ENCODE measurements at places on chromosomes 4 and X. TPM values are rescaled to one million over a fixed set of nuclear protein-coding genes. Genes with fewer than 3 reads are reported as not detected.

GRCh38 chr4:48565362-48566033 lies 75.4 kb downstream of the ZAR1 start:
- no peak for DNase-seq
- no peaks in the 10 kb centered on the region for H3K27me3 ChIP-seq
- H3K4me3 ChIP-seq = no peak overlapping the region
- H3K4me1 ChIP-seq = no peaks in the 10 kb centered on the region

DNA sequence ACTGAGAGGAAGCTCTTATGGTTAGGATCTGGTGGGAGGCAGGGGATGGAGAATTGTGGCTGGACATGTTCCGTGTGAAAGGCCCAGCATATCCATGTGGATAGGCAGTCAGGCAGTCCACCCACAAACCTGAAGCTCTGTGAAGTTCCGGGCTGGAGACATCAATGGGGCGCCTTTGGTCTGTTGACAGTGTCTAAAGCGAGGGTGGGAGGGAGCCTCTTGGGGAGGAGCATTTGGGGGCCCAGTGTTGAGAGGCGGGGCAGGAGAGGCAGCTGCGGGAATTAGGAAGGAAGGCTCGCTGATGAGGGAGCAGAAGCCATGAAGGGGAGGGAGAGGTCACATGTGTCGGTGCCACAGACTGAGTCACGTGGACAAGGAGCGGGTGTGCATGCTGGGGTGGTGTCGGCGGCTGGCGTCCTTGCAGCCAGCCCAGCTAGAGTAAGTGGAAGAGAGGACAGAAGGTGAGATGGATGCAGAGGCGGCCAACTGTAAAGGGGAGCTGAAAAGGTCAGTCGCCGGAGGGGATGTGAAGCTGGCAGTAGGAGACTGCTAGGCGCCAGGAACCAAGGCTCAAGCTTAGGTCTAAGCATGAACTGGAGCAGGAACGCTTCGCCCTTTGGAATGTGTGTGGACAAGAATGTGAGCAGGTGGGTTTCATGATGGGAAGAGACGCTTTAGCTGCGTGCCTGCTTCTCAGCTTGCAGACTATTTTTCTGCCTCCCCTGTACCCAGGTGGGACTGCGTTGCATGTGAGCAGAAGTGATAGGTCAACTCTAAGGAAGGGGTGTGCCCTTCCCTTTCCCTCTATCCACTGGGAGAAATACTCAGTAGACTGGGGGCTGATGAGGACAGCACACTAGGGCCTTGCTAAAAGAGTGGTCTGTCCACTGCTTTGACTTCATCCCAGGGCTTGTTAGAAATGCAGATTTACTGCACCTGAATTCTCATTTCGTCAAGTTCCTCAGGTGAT lies 44.0 kb upstream of the TLR2 start:
- H3K27me3 ChIP-seq = no peaks in the 10 kb centered on the region
- H3K4me1 ChIP-seq = no peaks in the 10 kb centered on the region
- no peak for DNase-seq

DNA sequence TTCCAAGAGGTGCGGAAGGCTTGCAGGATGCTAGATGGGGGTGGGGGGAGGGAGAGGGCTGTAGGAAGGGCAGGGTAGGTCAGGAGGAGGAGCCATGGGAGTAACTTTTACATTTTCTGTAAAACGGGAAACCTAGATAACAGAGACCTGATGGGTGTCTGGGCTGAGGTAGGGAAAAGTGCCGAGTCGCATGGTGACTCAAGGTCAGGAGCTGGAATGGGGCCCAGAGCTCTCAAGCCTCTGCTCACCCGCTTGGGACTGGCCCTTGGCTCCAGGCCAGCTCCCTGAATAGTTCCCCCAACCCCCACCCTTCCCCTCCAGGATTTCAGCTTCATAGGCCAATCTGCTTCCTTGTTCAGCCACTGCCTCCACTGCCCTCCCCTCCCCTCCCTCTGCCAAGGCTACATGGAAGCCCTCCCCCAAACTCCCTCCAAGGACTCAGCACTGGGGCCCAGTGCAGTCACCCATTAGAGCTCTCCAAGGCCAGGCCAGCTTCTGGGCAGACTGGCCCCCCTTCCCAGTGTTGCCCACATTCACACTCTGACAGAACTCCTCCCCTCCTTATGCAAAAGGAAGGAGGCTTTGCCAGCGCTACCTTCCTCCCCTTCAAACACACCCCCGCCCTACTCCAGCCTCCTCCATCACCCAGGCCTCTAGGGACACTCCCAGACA lies 43.6 kb downstream of the TSC22D3 start:
- H3K27ac ChIP-seq = peak overlapping the region; percentile 31
- no peaks in the 10 kb centered on the region for H3K36me3 ChIP-seq
- peak; percentile 87 for DNase-seq
- no peak overlapping the region for H3K4me3 ChIP-seq
- H3K4me1 ChIP-seq = peaks cover 50% of the 10 kb centered on the region
- H3K27me3 ChIP-seq = no peaks in the 10 kb centered on the region

EGF gene
- total RNA-seq = 12.2 TPM

- no peaks in the 10 kb centered on the region for H3K36me3 ChIP-seq
- H3K4me1 ChIP-seq = peaks cover 4% of the 10 kb centered on the region
- DNase-seq = no peak
- H3K4me3 ChIP-seq = no peak overlapping the region
These were observed 4.8 kb downstream of the ARX start for GRCh38 chrX:25010784-25011588.

- peaks cover 2% of the 10 kb centered on the region for H3K4me1 ChIP-seq
- no peaks in the 10 kb centered on the region for H3K36me3 ChIP-seq
- H3K4me3 ChIP-seq = no peak overlapping the region
- H3K27ac ChIP-seq = peak overlapping the region; percentile 43
- no peak for DNase-seq
These were observed 54.1 kb downstream of the APBB2 start for GRCh38 chr4:41160012-41160789.

DNA sequence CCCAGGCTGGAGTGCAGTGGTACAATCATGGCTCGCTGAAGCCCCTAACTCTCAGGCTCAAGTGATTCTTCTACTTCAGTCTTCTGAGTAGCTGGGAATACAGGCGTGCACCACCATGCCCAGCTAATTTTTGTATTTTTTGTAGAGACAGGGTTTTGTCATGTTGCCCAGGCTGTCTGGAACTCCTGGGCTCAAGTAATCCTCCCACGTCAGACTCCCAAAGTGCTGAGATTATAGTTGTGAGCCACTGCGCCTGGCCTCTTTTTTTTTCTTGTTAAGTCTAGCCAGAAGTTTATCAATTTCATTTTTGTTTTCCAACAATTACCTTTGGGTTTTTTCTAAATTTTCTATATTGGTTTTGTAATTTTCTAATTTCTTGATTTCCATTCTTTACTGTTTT lies 100.6 kb downstream of the GC start:
- H3K27ac ChIP-seq = no peak overlapping the region
- H3K4me3 ChIP-seq = no peak overlapping the region
- no peak for DNase-seq

DNA sequence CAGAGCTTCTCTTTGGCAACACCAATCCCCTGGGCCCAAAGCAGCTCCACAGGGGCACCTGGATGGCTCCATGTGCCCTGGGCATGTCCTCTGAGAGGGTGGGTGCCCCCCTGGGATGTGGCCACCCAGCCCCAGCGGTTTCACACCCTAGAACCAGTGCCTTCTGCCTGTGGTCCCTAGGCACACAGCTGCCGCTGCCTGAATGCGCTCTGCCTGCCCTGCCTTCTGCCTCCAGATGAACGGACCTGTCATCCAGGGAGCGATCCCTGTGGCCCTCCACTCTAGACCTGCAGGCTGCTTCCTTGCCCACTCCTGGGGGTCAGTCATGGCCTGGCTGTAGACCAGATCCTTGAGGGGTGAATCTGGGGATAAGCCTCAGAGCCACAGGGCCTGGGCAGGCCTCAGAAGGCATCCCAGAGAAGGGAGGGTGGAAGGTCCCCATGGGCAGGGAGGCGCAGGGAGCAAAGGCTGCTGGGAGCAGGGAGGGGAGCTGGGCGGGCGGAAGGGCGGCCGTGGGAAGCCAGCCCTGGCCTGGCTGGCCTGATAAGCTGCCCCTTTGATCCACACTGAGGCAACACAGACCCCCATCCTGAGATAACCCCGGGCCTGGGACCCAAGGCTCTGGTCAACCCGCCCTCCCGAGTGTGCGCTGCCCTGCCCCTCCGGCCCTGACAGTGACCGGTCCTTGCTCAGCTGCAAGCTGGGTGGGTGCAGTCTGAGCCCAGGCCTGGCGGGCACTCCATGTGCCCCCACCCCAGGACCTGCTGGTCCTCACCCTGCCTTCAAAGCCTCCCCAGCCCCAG lies 8.1 kb upstream of the FGFR3 start:
- no peak overlapping the region for H3K4me3 ChIP-seq
- H3K36me3 ChIP-seq = no peaks in the 10 kb centered on the region
- H3K4me1 ChIP-seq = peaks cover 14% of the 10 kb centered on the region
- H3K27me3 ChIP-seq = no peaks in the 10 kb centered on the region

MID2 gene
- 2.5 TPM for total RNA-seq

- peak; percentile 44 for DNase-seq
- H3K36me3 ChIP-seq = no peaks in the 10 kb centered on the region
- no peak overlapping the region for H3K27ac ChIP-seq
These were observed 2.8 kb upstream of the CPLX1 start for GRCh38 chr4:828641-829271.

TCP11X2 gene
- not detected for total RNA-seq

CLCN4 gene
- total RNA-seq = 29.2 TPM

DNA sequence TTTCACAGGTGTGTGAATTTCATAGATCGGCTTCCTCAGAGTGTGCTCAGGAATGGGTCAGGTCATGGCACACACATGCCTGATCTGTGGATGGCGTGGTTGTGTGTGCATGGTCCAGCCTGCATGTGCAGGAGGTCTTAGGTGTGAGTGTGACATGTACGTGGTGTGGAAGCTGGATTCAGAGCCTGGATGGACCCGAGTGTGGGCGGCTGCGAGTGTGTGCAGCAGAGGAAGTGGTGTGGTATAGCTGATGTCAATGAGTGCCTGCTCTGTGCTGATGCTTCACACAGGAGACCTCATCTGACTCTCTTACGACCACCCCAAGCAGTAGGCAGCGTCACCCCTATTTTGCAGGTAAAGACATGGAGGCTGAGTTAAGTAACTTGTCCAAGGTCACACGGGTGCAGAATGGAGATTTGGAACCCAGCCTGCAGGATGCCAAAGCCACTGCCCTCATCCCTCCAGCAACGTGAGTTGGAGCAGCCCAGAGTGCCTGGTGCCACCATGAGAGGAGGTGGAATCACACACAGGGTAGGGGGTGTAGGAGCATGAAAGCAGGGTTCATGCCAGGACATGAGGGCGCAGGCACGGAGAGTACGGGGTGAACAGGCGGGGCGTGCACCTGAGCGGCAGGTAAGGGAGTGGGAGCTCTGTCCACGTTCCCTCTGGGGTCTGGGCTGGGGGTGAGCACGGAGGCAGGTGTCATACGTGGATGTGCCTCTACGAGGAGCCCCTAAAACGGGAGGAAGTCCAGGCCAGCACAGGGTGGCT lies 24.2 kb upstream of the C4orf50 start:
- H3K36me3 ChIP-seq = no peaks in the 10 kb centered on the region
- no peaks in the 10 kb centered on the region for H3K4me1 ChIP-seq
- no peak overlapping the region for H3K4me3 ChIP-seq
- no peak for DNase-seq

- no peak for DNase-seq
- H3K27me3 ChIP-seq = no peaks in the 10 kb centered on the region
- no peak overlapping the region for H3K27ac ChIP-seq
- no peak overlapping the region for H3K4me3 ChIP-seq
- H3K36me3 ChIP-seq = no peaks in the 10 kb centered on the region
These were observed 8.0 kb upstream of the TENM3 start for GRCh38 chr4:182235021-182235795.

- no peaks in the 10 kb centered on the region for H3K27me3 ChIP-seq
- no peaks in the 10 kb centered on the region for H3K36me3 ChIP-seq
- no peak overlapping the region for H3K4me3 ChIP-seq
- no peaks in the 10 kb centered on the region for H3K4me1 ChIP-seq
- DNase-seq = no peak
These were observed 35.9 kb downstream of the AFF1 start for GRCh38 chr4:86970447-86971354.

GRCh38 chrX:119692191-119693039 lies 553 bp downstream of the SEPTIN6 start:
- no peak overlapping the region for H3K27ac ChIP-seq
- no peaks in the 10 kb centered on the region for H3K36me3 ChIP-seq
- peak overlapping the region; percentile 83 for H3K4me3 ChIP-seq
- DNase-seq = peak; percentile 24

DNA sequence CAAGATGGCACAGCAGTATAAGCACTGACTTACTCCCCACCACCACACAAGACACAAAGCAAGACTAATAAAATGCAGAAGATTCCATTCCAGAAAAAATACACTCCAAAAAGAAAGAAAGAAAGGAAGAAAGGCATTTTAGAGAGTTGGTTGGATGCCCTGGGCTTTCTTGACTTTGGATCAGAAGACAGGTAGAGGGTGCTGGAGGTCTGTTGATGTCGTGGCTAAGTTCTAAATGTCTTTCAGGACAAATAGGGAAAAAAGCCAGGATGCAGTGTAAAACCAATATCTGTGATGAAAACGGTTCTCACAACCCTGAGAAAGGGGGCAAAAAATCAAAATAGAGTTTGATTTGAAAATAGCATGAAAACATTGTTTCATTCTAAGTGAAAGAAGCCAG lies 555.2 kb upstream of the PRKX start:
- DNase-seq = no peak
- no peaks in the 10 kb centered on the region for H3K27me3 ChIP-seq
- H3K4me3 ChIP-seq = no peak overlapping the region
- no peaks in the 10 kb centered on the region for H3K36me3 ChIP-seq
- H3K4me1 ChIP-seq = no peaks in the 10 kb centered on the region

AFP gene
- total RNA-seq = not detected
